T1000 (cell line): ENCODE measurements at places on chromosomes 6 and 20.

DNA sequence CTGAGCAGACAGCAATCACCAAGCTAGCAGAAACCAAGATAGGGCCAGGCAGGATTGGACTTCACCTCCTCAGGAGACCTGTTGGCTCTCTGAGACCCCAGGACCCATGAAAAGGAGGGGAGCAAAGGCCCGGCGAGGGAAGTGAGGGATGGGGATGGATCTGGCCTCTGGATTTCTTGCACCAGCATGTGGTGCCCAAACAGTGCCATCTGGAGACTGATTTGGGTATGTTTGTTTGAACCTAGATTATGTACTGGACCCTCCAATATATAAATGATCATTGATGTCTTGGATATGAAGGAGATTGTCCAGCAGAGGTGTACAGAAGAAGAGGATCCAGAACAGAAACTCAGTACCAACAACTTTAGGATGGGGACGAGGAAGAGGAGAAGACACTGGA lies 83.4 kb upstream of the LY86 start:
- no peak for DNase-seq

- no peak for DNase-seq
These were observed 56.0 kb downstream of the TGM2 start for GRCh38 chr20:38108986-38109541.

DNA sequence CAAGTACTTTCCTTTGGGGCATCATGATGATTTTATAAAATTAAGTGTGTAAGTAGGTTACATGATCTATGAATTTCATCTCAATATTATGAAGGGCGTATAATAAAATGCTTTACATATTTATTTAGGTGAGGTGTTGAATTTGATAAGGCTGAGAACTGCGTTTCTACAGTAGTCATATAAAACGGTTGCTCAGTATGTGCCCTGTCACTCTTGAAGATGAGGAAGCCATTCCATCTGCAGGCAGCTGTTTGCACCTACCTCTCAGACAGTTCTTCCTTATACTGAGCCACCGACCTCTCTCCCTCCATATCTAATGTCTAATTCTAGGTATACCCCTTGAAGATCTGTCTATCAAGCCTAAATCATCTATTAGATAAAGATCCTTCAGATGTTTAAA lies 16.1 kb downstream of the NCOA7 start:
- no peak for DNase-seq

- no peak for DNase-seq
These were observed 7.8 kb downstream of the RWDD1 start for GRCh38 chr6:116579143-116579542.

DNA sequence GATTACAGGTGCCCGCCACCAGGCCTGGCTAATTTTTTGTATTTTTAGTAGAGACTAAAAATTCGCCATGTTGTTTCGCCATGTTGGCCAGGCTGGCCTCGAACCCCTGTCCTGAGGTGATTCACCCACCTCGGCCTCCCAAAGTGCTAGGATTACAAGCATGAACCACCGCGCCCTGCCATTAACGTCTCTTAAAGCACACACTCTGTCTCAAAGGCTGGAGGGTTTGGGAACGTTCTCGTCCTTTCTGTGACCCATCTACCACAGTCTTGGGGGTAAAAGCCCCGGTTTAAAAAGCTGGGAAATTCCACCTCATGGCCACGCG lies 57.8 kb upstream of the ARID1B start:
- DNase-seq = no peak

- no peak for DNase-seq
These were observed 8.8 kb upstream of the TAF8 start for GRCh38 chr6:42041481-42042053.

- DNase-seq = no peak
These were observed 118.8 kb downstream of the RALGAPA2 start for GRCh38 chr20:20593447-20594170.
